ENCODE measurements at places on chromosomes 5 and 9.

DNA sequence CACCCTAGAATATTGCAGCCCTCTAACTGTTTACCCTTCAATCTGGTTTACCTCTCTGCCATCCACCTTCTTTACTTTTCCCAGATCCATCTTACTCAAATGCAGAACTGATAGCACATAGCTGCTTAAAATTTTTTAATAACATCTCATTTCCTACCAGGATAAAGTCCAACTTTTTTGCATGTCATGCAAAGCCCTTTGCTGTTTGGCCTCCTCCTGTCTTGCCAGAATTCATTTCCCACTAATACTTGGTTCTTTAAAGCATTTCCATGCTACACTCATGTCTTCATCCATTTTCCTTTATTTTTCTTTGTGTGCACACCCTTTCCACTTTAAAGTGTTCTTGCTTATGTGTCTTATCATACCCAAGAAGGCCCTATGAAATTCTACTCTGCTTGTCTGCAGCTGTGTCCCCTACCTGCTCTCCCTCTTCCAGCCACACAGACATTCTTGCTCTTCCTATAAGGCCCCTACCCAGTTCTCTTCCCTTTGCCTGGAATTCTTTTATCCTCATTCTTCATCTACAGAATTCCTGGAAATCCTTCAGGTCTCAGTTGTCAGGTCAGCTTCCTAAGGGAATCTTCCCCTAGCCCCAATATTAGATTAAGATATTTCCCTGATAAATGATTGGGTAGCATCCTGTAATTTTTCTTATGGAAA, 50.3 kb downstream of the TLE4 start:
- DNase-seq, result no peak

GRCh38 chr5:160030631-160031377, 21.9 kb downstream of the TTC1 start:
- no peak for DNase-seq

- no peak for DNase-seq
These were observed 224.3 kb downstream of the AOPEP start for GRCh38 chr9:94950579-94951323.

DNA sequence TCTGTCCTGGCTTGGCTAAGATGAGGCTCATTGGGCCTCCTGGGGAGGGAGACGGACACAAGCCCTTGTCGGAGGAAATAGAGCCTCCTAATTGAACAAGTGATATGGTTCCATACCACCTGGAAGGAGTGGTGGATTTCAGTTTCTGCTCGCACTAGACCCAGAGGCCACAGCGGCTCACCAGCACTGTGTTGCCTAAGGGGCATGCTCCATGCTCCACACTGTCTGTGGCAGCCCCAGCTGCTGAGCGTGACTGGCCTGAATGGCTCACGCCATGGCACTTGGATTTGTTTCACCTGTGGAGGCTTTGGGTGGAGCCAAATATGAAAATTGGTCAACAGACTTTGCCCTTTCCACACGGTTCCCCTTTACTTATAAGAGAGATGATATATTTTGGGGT, 181.1 kb downstream of the HSPA4 start:
- no peak for DNase-seq

GRCh38 chr9:76810377-76810957, 46.2 kb downstream of the PCA3 start:
- DNase-seq, result peak; percentile 18

DNA sequence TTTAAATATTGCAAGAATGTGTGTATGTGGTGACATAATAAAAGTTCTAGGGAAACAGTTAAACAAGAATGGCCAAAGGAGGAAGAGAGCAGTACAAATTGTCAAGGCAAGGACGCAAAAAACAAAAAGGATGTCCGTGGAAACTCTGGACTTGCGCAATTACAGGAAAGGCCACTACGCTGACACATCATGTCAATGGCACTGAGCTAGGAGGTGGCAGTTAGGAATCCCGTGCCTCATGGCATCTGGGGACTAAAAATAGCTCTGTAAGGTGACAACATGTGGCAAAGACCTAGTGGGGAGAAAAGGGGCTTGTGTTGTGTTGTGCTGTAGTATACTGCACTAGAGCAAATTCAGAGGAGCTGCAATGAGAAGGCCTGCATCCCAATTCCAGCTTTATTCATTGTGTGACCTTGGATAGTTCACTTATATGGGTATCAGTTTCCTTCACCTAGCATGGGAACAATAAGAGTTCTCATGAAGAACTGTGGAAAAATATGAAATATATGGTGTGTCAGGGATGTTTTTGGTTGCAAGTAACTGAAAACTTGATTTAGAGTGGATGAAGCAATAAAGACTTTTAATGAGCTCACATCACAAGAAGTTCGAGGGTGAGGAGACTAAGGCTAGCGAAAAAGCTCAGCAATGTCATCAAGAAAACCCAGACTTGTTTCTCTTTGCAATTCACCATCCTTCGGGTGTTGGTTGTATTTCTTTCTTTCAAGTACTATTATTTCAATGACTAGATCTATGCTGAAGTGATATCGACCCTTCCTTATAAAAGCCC, 124.1 kb upstream of the STC2 start:
- no peak for DNase-seq

GRCh38 chr5:131749723-131750470, 46.9 kb downstream of the FNIP1 start:
- no peak for DNase-seq

DNA sequence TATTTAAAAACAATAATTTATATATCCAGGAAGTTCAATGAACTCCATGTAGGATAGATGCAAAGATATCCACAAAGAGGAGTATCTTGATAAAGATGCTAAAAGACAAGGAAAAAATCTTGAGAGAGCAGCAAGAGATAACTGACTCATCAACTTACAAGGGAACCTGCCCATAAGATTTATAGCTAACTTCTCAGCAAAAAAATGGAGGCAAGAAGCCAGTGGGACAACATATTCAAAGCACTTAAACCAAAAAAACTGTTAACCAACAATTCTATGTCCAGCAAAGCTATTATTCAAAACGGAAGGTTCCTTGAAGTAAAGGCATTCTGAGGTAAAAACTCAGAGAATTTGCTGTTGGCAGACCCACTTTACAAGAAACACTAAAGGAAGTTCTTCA, 20.3 kb downstream of the RABGAP1 start:
- DNase-seq, result no peak

GRCh38 chr5:130912088-130912487, 253.0 kb downstream of the HINT1 start:
- DNase-seq, result no peak

DNA sequence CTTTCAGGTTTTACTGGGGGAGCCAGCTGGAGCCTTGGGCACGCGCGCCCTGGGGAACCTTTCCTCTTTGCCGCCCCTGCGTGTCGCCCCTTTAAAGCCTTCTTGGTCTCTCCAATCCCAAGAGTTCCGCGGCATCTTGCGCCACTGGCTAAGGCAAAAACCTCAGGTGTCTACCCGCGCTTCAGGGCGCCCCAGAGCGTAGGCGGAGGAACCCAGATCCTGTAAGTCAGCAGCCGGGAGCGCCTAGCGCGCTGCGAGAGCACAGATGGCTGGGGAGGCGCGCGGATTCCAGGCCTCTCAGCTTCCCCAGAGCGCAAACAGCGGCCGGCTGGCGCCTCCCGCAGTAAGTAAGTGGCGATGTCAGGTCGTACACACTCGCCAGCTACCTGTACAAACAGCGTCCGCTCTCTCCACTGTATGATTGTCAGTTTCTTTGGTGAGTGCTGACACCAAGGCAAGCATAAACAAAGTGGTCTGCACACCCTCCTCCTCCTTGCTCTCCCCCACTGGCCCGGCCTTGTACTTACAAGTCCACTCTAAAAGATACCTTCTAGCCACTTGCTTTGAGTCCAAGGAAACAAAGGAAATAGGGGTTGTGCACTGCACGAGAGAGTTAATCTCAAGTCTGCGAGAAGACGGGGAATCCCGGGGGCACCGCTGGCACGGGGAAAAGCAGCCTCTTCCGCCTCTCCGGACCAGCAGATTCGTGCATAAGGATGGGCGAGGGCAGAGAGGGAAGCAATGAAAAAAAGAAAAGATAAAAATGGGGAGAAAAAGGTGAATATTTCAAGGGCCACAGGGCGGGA, 2.9 kb downstream of the HTR1A start:
- DNase-seq, result no peak

DNA sequence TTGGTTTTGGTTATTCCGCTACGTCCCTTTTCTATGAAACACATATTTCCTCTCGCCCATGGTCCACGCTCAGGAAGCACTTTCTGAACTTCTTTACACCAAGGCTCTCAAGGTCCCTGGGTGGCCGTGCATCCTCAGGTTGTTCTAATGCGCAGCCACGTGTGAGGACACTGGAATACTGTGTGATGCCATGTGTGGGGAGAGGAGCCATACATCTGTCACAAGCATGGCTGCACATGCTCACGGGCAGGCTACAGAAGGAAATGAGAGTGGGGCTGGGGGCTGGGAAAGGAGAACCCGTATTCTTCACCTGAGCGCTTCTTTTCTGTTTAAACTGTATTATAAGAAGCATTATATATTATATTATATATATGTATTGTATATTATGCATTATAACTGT, 36.7 kb downstream of the PRRT1B start:
- DNase-seq, result no peak

DNA sequence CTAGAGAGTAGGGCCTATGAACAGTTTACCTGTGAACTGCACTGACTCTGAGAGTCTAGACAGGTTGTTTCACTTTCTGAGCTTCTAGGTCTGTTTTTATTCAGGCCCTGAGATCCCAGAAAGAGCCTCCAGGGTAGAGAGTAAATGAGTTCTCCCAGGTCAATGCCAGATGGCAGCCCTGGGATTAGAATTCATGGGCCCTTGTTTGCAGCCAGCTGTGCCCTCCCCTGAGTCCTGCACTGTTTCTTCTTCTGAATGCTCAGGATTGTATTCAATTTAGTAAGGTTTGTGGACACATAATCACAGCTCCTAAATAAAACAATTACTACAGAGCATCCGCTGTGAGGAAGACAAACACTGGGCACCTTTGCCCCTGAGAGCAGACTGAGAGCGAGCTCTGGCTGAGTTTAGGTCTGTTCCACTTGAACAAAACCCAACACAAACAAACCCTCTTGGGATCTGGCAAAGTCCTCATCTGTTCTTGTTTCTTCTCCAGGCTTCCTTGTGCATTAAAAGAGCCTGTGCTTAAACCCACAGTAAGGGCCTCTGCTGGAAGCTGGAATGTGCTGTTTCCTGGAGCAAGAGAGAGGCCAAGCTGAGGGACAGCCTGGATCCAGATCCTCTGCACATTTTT, 29.9 kb downstream of the FAM219A start:
- DNase-seq, result no peak

- DNase-seq, result no peak
These were observed 191.6 kb downstream of the PLK2 start for GRCh38 chr5:58268268-58268667.

- no peak for DNase-seq
These were observed 307.9 kb downstream of the SPOCK1 start for GRCh38 chr5:137191179-137191578.

DNA sequence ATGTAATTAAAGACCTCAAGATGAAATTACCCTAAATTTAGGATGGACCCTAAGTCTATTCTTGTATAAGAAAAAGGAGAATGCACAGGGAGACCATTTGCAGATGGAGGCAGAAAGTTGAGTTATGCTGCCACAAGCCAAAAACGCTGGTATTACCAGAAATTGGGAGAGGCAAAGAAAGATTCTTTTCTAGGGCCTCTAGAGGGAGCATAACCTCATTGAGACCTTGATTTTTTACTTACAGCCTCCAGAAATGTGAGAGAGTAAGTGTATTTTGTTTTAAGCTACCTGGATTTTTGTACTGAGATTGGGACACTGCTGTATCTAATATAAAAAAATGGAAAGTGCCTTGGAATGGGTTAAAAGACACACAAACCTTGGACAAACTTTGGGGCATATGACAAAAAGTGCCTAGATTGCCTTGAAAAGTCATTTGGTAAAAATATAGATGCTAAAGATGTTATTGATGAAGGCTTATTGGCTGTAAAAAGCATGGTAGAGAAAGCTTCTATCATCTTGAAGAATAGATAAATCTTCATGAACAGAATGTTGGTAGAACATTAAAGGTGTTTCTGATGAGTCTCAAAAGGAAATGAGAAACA, 174.7 kb upstream of the PRDM9 start:
- DNase-seq, result no peak

GRCh38 chr9:3308609-3309008, 217.2 kb downstream of the RFX3 start:
- no peak for DNase-seq

- no peak for DNase-seq
These were observed 448 bp upstream of the ZNF782 start for GRCh38 chr9:96854651-96855273.

- no peak for DNase-seq
These were observed 200.0 kb upstream of the ANKRD55 start for GRCh38 chr5:56433039-56433617.

- DNase-seq, result no peak
These were observed 408.2 kb upstream of the PRR16 start for GRCh38 chr5:120055858-120056257.

DNA sequence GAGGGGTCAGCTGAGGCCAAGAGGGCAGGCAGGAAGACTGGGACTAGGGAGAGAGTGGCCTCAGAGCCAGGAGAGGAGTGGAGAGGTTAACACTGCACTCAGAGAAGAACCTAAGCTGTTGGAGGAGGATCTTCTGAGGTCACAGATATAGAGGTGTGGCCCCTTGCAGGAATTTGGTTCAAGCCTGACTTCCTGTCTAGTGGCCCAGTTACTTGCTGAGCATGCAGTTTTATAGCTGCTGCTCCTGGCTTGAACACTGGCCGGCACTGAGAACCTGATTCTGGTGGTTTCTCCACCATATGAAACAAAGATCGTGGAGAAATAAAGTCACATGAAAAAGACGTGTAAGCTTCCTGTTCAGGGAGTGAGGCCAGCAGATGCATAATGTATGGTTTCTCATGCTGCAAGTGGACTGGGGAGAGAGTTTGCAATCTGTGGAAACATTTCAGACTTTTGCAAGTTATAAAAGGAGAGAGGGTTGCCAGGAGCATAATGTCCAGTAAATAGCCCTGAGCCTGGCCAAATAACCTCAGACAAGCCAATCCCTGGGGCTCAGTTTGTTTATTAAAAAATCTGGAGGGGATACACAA, 82.6 kb downstream of the GALNT10 start:
- DNase-seq, result no peak

DNA sequence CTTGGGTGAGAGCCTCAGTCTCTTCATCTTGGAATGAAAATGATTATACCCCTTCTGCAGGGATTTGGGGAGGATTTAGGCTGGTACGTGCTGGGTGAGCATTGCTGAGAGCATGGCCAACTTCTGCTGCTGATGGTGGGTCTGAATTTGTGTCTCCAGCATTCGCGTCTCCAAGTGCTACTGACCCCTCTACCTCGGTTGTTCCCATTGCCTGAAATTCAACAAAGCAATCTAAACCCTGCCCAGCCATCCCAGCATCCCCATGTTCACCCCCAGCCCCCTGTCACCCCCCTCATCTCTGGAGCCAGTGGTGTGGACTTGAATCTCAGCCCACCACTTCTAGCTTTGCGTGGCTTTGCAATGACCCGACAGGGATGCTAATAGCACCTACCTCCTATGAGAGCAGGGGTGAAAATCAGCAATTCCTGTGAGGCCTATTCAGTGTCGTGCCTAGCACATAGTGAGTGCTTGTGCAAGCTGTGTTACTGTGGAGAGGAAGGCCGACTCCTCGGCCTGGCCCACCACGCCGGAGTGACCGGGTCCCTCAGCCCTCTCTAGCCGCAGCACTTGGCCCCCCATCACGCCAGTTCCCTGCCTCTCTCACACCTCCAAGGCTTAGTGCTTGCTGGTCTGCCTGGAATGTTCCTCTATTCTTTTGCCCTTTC, 43.4 kb upstream of the SH3PXD2B start:
- DNase-seq, result no peak

Measured in activated naive CD8-positive, alpha-beta T cell treated with anti-CD3 and anti-CD28 coated beads, Interleukin-2, amount 50 U/mL, for 24 hours (primary cell).